Prostate gland (tissue), 2 donors: ENCODE measurements at places on chromosomes 2 and 18.
A peak's percentile ranks its signal among the peaks of the same experiment; 100 is the strongest.

- H3K36me3 ChIP-seq, result no peaks in the 10 kb centered on the region
- peak overlapping the region; percentile 92 for H3K27ac ChIP-seq
- peak; percentile 11 for DNase-seq
- H3K4me1 ChIP-seq, result no peaks in the 10 kb centered on the region
Observed at GRCh38 chr18:46916551-46917107, 678 bp downstream of the PIAS2 start.

DNA sequence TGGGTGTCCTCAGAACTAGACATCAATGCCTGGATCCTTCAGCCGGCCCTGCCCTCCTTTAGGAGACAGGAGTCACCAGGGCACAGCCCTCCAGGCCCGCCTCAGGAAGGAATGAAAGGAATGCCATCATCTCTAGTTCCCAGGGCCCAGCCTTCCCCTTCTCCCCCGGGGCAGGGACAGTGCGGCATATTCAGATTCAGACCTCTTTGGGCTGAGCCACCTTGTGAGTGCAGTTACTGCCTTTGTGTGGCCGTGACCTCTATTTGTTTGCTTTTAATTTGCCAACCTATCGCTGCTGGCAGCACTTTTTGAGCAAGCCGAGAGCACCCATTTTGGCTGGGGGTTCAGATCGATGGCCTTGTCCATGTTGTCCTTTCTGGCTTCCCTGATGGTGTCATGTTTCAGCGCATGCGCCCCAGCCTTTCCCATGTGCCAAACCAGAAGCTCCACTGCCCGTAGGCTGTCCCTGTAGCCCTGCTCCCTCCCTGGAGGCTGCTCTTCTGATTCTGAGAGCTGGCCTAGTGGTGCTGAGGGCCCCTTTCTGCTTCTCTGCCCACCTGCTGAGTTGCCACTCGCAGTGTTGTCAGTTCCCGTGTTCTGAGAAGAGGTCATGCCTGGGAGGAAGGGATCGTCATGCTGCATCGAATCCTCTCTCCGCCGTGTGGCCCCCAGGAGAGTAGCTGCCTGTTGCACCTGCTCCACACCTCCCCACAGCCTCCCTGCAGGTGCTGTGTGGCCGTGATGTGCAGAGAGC lies 10.9 kb downstream of the ANKRD23 start:
- H3K4me3 ChIP-seq, result no peak overlapping the region
- peaks cover 4% of the 10 kb centered on the region for H3K4me1 ChIP-seq
- H3K36me3 ChIP-seq, result peaks cover 3% of the 10 kb centered on the region
- H3K27ac ChIP-seq, result peak overlapping the region; percentile 44

DNA sequence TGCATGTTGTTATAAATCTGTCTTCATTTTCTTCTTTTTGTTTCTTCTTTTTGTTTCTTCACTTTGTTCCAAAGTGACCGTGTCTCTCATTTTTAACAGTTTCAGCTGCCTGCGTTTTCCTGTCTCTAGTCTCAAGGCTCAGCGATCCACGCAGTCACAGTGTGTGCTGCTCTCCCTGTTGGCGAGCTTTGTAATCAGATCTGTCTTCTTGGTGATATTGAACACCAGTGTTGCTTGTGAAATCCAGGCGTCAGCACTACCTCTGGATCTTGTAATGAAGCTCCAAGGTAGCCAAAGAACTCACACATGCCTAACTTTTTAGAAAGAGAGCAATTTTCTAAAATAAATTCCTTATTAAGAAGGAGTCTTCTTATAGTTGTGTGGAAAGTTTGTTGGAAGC lies 13.2 kb downstream of the SNTG2 start:
- no peak overlapping the region for H3K4me3 ChIP-seq
- H3K27me3 ChIP-seq, result no peaks in the 10 kb centered on the region
- no peak overlapping the region for H3K27ac ChIP-seq
- H3K36me3 ChIP-seq, result no peaks in the 10 kb centered on the region
- DNase-seq, result no peak

GRCh38 chr2:187316040-187316439 lies 132.0 kb downstream of the CALCRL start:
- H3K27me3 ChIP-seq, result no peaks in the 10 kb centered on the region
- no peaks in the 10 kb centered on the region for H3K36me3 ChIP-seq
- no peak overlapping the region for H3K27ac ChIP-seq
- DNase-seq, result no peak

GRCh38 chr2:23111263-23111662 lies 273.7 kb upstream of the KLHL29 start:
- H3K27ac ChIP-seq, result no peak overlapping the region
- H3K36me3 ChIP-seq, result no peaks in the 10 kb centered on the region
- DNase-seq, result no peak
- no peak overlapping the region for H3K4me3 ChIP-seq
- no peaks in the 10 kb centered on the region for H3K27me3 ChIP-seq
- no peaks in the 10 kb centered on the region for H3K4me1 ChIP-seq

GRCh38 chr2:102421890-102422759 lies 835 bp upstream of the IL18RAP start:
- H3K4me1 ChIP-seq, result no peaks in the 10 kb centered on the region
- H3K27me3 ChIP-seq, result no peaks in the 10 kb centered on the region
- DNase-seq, result no peak
- H3K27ac ChIP-seq, result no peak overlapping the region

DNA sequence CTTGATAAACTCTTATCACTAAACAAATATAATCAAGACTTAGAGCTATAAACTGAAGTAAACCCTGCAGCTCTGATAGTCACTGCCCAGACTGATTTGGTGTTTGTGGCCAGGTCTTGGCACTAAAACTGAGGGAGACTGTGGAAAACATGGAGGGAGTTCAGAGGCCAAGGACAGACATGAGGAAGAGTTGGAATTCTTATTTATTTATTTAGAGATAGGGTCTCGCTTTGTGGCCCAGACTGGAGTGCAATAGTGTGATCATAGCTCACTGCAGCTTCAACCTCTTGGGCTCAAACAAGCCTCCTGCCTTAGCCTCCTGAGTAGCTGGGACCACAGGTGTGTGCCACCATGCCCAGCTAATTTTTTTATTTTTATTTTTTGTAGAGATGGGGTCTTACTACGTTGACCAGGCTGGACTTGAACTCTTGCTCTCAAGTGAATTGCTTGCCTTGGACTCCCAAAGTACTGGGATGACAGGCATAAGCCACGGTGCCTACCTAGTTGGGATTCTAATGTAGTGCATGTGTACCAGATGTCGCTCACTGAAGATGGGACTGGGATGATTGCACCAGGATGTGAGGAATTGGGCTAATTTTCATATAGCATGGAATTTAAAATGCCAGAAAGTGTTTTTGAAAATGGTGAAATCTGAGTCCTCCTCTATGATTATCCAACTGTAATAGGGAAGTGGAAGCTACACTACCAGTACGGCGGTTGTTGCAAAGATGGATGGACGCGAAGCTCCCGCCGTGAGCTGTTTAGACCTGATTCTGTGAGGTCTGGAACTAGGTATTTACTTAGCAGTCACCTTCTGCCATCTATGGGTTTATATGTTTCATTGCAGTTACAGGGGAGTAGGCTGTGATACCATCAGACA lies 52.7 kb upstream of the CTLA4 start:
- no peak overlapping the region for H3K4me3 ChIP-seq
- H3K4me1 ChIP-seq, result no peaks in the 10 kb centered on the region
- H3K27ac ChIP-seq, result no peak overlapping the region

GRCh38 chr2:205545971-205546816 lies 136.1 kb upstream of the NRP2 start:
- H3K27me3 ChIP-seq, result no peaks in the 10 kb centered on the region
- H3K4me1 ChIP-seq, result no peaks in the 10 kb centered on the region
- no peak for DNase-seq
- H3K4me3 ChIP-seq, result no peak overlapping the region
- no peaks in the 10 kb centered on the region for H3K36me3 ChIP-seq
- no peak overlapping the region for H3K27ac ChIP-seq

GRCh38 chr18:1805521-1805920 lies 765.8 kb downstream of the METTL4 start:
- no peak overlapping the region for H3K4me3 ChIP-seq
- no peaks in the 10 kb centered on the region for H3K4me1 ChIP-seq
- no peaks in the 10 kb centered on the region for H3K36me3 ChIP-seq

DNA sequence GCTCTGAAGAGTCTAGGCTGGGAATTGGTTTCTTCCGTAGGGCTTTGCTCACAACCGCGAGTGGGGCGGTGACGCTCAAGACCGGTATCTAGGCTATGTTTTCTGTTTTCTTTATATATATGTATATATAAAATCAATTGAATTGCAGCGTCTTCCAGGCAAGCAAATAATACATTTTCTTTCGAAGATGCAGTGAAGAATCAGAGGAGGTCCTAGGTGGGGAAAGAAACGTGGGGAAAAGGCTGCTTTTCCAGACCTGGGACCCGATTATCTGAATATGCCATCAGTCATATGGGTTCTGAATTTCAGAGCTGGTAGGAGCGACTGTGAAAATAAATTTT lies 714 bp upstream of the SCN9A start:
- H3K27ac ChIP-seq, result no peak overlapping the region
- H3K27me3 ChIP-seq, result no peaks in the 10 kb centered on the region
- no peaks in the 10 kb centered on the region for H3K36me3 ChIP-seq
- no peak for DNase-seq

- no peaks in the 10 kb centered on the region for H3K27me3 ChIP-seq
- H3K36me3 ChIP-seq, result no peaks in the 10 kb centered on the region
- no peak for DNase-seq
- H3K4me3 ChIP-seq, result no peak overlapping the region
- H3K4me1 ChIP-seq, result no peaks in the 10 kb centered on the region
- no peak overlapping the region for H3K27ac ChIP-seq
Observed at GRCh38 chr2:101357376-101357775, 29.9 kb downstream of the CREG2 start.

- H3K27ac ChIP-seq, result peak overlapping the region; percentile 4
- H3K27me3 ChIP-seq, result no peaks in the 10 kb centered on the region
- H3K4me3 ChIP-seq, result no peak overlapping the region
- DNase-seq, result no peak
Observed at GRCh38 chr2:136136931-136137330, 19.0 kb upstream of the CXCR4 start.

DNA sequence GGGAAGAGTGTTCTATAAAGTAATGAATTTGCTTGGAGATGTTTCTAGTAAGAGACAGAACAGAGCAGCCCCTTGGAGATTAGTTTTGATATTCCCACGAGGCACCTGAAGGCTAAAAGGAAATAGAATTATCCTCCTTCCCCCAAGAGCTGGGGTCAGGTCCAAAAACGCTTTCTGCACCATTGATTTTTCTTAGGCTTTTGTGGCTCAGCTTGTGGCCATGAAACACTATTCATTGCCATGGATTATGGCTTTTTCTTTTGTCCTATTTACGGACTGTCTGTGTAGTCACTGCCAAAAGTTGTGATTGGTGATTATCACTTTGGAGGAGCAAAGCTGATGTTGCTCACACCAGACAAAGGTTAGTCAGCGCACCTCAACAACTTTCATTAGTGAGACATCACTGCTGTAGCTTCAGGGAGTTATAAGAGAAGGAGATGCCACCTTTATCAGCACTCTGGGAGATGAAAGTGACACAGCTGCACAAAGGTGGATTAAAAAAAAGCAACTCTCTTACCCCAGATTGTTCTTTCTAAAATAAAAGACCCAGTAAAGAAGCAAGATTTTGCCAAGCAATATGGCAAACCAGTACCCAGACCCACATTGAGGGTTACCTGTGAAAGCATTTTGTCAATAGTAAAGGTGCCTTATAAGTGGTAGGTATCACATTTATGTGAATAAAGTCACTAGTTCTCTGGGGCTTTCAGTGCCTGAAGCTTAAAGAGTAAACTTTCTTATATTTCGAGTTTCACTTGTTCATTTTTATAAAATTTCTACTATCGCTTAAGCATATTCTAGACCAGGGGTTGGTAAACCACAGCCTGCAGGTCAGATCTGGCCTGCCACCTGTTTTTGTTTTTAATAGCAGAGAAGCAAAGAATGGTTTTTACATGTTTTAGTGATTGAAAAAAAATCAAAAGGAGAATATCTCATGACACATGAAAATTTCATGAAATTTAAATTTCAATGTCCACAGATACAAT lies 10.6 kb downstream of the CXCR4 start:
- H3K27ac ChIP-seq, result no peak overlapping the region
- H3K4me1 ChIP-seq, result no peaks in the 10 kb centered on the region
- no peak overlapping the region for H3K4me3 ChIP-seq
- no peak for DNase-seq
- H3K36me3 ChIP-seq, result no peaks in the 10 kb centered on the region
- H3K27me3 ChIP-seq, result no peaks in the 10 kb centered on the region

GRCh38 chr2:100234141-100234540 lies 88.2 kb downstream of the LONRF2 start:
- H3K27ac ChIP-seq, result no peak overlapping the region
- no peak for DNase-seq
- H3K36me3 ChIP-seq, result no peaks in the 10 kb centered on the region
- no peaks in the 10 kb centered on the region for H3K27me3 ChIP-seq
- H3K4me3 ChIP-seq, result no peak overlapping the region

- no peak for DNase-seq
- H3K27ac ChIP-seq, result no peak overlapping the region
- no peaks in the 10 kb centered on the region for H3K27me3 ChIP-seq
- H3K4me3 ChIP-seq, result no peak overlapping the region
- H3K36me3 ChIP-seq, result no peaks in the 10 kb centered on the region
Observed at GRCh38 chr2:235630718-235631296, 137.0 kb downstream of the AGAP1 start.

DNA sequence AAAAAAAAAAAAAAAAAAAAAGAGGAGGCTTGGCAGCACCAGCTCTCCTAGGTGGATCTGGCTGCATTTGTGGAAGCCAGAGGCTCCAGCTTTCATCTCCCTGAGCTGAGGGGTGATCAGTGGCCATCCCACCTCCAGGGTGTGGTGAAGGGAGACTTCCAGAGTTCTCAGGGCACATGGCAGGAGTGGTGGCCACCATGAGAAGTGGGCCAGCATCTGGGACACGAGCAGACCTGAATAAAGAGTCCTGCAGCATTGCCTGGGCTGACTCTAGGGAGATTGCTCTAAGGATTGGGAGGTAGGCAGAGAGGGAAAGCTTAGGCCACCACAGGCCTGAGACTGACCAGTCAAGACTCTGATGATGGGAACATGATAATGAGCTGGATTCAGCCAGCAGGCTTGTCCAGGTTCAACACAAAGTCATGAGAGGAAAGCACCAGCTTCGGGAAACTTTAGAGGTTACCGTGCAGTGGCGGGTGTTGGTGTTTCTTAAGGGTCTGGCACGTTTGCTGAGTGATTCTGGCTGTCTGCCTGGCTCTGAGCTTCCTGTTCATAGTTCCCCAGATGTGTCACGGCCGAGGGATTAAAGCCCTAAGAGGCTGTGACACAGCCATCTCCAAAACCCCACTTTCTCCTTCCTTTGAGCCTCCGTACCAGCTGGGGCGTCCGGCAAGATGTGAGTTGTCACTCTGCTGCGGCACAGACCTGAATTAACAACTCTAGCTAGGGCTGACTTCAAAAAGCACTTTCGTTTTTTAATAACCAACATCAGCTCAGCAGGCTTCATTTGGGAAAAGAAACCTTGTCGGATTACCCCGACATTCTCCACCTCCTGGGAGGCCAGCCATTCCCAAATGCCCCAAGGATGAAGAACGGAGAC lies 38.3 kb upstream of the IL1R1 start:
- peak; percentile 69 for DNase-seq
- peak overlapping the region; percentile 26 for H3K4me3 ChIP-seq
- no peaks in the 10 kb centered on the region for H3K36me3 ChIP-seq
- H3K27ac ChIP-seq, result peak overlapping the region; percentile 82

DNA sequence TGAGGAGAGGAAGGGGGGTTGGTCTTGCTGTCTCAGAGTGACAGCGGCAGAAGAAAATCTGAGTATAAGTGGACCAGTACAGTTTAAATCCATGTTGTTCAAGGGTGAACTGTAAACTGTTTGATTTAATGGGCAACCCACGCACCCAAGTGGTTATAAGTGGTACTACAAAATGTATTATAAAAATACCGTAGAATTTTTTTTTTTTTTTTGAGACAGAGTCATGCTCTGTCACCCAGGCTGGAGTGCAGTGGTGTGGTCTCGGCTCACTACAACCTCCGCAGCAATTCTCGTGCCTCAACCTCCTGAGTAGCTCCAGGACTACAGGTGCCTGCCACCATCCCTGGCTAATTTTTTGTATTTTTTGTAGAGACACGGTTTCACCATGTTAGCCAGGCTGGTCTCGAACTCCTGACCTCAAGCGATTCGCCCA lies 2.1 kb upstream of the CHCHD5 start:
- H3K36me3 ChIP-seq, result no peaks in the 10 kb centered on the region
- DNase-seq, result peak; percentile 18
- H3K4me1 ChIP-seq, result peaks cover 5% of the 10 kb centered on the region
